T-cell (primary cell): ENCODE measurements at places on chromosomes 13 and 19.

DNA sequence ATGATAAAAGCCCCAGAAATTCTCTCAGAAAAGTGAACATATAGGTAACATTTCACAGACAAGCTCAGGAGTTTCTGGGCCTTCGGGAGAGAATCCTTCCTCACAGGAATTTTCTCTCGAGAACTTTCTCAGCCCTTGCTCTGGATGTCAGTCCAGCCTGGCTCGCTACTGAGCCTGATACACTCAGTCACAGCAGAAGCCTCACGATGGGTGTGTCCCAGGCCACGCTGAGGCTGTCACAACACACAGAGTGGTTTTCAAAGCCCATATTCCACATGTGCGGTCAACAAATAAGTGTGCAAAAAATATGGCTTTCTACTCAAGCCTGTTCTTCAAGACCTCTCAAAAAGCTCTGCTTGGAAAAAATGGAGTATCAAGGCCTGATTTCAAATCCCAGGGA lies 31.5 kb upstream of the MEDAG start:
- no peak for DNase-seq

GRCh38 chr19:29290853-29291252 lies 77.9 kb upstream of the UQCRFS1 start:
- no peak for DNase-seq

GRCh38 chr19:35509861-35510625 lies 3.4 kb downstream of the DMKN start:
- DNase-seq = peak; percentile 30

DNA sequence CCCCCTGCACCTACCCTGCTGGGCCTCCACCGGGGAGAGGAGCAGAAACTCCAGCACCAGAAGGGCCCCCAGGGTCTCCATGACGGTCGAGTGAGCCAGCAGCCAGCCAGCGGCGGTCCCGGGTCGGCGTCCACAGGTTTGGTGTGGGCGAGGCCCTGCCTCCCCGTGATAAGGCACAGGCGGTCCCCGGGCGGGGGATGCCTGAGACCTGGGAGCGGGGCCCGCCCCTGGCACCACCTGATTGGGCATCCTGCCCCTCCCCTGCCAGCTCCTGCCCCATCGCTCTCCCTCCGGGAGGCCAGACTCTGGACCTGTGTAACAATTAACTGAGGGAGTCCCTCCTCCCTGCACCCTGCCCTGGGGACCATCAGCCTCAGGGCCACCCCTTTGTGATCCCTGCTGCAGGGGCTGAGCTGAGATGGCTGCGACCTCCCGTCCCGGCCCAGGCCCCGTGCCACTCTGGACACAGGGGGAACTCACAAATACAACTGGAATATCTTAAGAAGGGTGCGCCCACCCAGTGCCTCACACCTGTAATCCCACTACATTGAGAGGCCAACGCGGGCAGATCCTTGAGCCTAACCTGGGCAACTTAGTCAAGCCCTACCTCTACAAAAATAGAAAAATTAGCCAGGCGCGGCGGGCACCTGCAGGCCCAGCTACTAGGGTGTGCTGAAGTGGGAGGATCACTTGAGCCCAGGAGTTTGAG lies at the start of gene SMIM24:
Gene SMIM24 (minus strand): TSS at position 143 of the 709 bp plus-strand sequence. CDS start 62 bp downstream, at position 81.
- no peak for DNase-seq

DNA sequence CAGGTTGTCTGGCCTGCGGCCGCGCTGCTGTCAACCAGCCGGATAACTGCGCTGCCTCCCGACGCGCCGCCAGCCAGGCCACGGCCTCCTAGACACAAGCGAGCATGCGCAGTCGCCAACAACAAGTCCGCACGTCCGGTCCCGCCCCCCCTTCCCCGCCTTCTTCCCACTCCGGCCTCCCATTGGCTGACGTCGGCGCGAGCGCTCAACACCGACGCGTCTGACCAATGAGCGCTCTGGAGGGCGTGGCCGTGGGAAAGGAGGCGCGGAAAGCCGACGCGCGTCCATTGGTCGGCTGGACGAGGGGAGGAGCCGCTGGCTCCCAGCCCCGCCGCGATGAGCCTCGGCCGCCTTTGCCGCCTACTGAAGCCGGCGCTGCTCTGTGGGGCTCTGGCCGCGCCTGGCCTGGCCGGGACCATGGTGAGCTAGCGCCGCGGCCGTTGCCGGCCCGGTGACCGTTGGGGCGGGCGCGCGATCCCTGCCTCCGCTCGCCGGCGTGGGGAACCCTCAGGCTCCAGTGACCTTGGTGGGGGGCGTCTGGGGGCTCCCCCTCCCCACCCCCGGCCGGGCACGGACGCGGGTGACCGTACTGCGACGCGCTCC lies at the start of gene GPX4:
Gene GPX4 (plus strand): TSS at position 287 of the 603 bp plus-strand sequence. CDS start 50 bp downstream, at position 337.
- peak; percentile 99 for DNase-seq

GRCh38 chr13:22110368-22110767 lies 439.5 kb downstream of the FGF9 start:
- DNase-seq = no peak

- no peak for DNase-seq
Measured at GRCh38 chr13:46178143-46178542, 3.8 kb downstream of the LCP1 start.

- no peak for DNase-seq
Measured at GRCh38 chr13:89749888-89750287, 1597.6 kb upstream of the MIR17HG start.

DNA sequence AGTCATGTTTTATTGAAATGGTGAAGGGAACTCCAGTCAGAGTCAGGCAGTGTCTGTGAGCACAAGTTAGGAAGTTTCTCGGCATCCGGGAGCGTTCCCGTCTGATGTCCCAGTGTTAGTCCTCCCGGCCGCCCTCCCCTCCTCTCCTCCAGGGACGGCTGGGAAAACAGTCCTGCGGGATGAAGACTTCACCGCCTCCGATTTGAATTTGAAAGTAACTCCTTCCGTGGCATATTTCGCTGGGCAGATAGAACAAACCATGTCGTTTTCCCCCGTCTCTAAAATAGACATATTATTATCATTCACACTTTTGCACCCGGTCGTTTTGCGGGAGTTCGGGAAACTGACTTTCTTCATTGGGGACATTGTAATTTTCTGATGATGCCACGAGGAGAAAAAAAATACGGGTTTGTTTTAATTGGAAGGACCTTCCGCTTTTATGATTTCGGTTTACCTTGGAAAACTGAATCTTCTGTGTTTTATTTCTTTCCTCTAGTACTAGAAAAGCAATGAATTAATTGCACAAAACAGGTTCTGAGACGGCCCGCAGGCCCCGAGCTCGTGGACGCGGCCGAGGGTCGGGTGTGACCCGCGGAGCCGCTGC lies 76.6 kb downstream of the ZIC5 start:
- DNase-seq = no peak

- no peak for DNase-seq
Measured at GRCh38 chr19:29804493-29804892, 7.3 kb upstream of the CCNE1 start.

GRCh38 chr13:54077569-54077968 lies 1049.0 kb downstream of the OLFM4 start:
- no peak for DNase-seq

DNA sequence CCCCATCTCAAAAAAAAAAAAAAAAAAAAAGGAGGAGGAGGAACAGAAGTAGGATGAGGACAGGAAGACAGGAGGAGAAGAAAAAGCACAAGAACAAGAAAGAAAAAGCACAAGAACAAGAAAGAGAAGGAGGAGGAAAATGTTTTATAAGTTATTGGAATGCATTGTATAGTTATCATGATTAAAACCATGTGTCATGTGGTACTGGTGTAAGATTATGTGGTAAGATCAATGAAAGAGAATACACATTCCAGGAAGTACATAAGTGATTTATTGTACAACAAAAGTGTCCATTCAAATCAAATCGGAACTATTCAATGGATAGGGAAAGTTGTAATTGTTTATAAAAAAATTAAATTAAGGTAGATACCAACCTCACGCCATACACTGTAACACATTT lies 167.7 kb downstream of the MZT1 start:
- no peak for DNase-seq

GRCh38 chr13:19089315-19089714 lies 92.3 kb downstream of the TUBA3C start:
- no peak for DNase-seq

DNA sequence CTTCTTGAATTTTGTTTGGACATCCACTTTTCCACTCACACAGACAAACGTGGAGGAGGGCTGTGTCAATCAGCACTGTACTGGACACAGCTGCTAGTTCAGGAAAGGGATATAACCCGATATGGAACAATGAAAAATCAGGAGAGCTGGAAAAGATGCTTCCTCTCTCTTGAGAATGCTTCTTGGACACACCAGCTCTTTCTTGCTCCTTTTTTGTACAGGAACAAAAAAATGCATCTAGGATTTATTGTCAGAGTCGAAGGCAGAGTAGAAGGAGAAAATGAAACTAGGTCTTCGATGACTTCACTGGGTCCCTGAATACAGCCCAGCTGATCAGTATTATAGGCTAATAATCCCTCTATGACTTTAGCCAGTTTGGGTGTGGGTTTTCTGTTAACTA lies 62.2 kb downstream of the PEG3 start:
- DNase-seq = no peak

- no peak for DNase-seq
Measured at GRCh38 chr13:59000770-59001169, 1163.0 kb downstream of the DIAPH3 start.

GRCh38 chr19:47675271-47675670 lies 38.0 kb upstream of the EHD2 start:
- DNase-seq = no peak

DNA sequence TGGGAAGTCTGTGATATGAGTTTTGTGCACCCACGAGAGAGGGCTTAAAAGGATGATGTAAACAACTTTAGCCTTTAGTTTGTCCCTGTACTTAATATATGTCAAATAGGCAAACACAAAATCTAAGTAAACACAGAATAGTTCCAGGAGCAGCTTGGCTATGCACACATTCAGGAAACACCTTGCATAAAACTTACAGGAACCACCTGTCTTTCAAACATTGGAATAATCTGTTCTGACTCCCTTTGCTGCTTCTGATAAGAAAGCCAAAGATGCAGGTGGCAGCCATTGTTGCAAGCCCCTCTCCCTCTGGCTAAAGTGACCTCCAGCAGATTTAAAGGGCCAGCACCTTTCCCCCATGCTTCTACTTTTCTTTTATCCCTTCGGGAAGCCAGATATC lies 4.7 kb downstream of the EEF1AKMT1 start:
- DNase-seq = no peak

GRCh38 chr13:20053891-20054290 lies 95.4 kb downstream of the ZMYM2 start:
- DNase-seq = no peak

- no peak for DNase-seq
Measured at GRCh38 chr19:11152318-11153062, 3.1 kb downstream of the SPC24 start.

DNA sequence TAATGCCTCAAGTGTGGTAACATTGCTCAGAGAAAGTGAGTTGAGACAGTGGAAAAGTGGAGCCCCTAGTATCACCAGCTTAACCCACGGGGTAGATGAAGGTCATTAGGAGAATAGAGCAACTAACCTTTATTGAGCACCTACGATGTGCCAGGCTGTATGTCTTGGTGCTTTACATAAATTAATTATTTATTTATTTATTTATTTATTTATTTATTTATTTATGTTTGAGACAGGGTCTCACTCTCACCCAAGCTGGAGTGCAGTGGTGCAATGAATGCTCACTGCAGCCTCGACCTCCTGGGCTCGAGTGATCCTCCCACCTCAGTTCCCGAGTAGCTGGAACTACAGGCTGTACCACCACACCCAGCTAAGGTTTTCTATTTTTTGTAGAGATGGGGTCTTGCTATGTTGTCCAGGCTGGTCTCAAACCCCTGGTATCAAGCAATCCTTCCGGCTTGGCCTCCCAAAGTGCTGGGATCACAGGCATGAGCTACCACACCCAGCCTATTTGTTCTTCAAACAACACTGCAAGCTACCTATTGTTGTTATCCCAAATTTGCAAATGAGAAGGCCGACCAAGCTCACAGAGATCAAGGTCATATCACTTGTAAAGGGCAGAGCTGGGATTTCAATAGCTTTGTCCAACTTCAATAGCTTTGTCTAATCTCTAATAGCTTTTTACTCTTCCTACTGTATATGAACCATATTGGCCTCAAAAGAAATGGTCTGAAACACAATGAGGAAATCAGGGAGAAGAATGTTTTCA lies 79.4 kb downstream of the TM9SF2 start:
- DNase-seq = no peak

- no peak for DNase-seq
Measured at GRCh38 chr19:57338877-57339276, 12.2 kb upstream of the ZNF304 start.

DNA sequence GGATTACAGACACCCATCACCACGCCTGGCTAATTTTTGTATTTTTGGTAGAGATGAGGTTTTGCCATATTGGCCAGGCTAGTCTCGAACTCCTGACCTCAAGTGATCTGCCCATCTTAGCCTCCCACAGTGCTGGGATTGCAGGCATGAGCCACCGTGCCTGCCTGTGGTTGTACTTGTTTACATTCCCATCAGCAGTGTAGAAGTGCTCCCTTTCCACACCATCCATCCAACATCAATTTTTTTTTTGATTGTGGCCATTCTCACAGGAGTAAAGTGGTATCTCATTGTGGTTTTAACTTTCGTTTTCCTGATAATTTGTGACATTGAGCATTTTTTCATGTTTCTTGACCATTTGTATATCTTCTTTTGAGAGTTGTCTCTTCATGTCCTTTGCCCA lies 1019.4 kb upstream of the SLC10A2 start:
- no peak for DNase-seq

DNA sequence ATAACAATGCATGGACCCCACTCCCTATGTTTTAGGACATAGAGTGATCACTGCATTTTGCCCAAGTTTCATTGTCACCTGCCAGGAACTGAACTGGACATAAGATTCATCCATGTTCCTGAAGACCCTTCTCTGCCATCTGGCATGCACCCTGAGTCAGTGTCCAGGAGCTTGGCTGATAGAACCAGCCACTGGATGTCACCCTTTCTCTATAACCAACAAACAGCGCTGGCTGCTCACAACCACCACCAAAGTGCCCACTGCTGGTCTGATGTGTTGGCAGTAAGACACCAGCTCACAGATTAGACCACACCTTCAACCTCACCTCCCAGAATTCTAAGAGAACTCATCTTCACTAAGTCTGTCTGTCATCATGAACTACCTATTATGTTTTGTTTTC lies 333.4 kb downstream of the ITGBL1 start:
- DNase-seq = no peak

DNA sequence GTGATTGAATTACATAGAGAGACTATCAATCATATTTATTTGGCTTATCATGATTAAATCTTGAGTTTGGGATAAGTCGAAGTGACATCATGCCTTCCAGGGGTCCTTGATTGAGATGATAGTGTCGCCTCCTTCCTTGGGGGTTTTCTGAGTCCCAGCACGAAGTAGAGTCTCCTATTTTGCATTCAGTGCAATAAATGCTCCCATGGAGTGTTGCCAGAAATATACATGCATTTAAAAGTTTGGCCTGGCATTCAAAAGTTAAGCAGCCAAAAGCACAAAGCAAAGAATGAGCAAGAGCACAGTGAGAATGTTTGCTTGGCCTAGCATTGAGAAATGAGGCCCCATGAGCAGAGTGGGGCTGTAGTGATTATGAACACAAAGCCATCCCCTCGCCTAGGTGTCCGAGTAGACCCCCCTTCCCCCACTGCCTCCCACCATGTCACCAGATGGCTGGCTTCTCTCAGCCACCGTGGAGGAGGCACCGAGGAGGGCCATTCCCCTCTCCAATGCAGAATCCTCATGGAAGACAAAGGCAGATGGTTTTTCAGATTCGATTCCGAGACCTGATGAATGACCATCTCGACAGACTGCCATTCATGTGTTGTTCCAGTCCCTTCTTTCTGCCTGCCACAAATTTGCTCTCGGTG lies 58.8 kb upstream of the UBL3 start:
- DNase-seq = no peak

GRCh38 chr13:84393981-84394625 lies 511.8 kb upstream of the SLITRK1 start:
- no peak for DNase-seq
